ENCODE measurements at places on chromosomes 2 and 18.

- H3K27ac ChIP-seq = no peak overlapping the region
- no peaks in the 10 kb centered on the region for H3K4me1 ChIP-seq
- no peaks in the 10 kb centered on the region for H3K27me3 ChIP-seq
- H3K36me3 ChIP-seq = no peaks in the 10 kb centered on the region
- no peak for DNase-seq
- no peak overlapping the region for H3K4me3 ChIP-seq
Measured at GRCh38 chr2:217223222-217223930, 363.5 kb upstream of the TNP1 start.

DNA sequence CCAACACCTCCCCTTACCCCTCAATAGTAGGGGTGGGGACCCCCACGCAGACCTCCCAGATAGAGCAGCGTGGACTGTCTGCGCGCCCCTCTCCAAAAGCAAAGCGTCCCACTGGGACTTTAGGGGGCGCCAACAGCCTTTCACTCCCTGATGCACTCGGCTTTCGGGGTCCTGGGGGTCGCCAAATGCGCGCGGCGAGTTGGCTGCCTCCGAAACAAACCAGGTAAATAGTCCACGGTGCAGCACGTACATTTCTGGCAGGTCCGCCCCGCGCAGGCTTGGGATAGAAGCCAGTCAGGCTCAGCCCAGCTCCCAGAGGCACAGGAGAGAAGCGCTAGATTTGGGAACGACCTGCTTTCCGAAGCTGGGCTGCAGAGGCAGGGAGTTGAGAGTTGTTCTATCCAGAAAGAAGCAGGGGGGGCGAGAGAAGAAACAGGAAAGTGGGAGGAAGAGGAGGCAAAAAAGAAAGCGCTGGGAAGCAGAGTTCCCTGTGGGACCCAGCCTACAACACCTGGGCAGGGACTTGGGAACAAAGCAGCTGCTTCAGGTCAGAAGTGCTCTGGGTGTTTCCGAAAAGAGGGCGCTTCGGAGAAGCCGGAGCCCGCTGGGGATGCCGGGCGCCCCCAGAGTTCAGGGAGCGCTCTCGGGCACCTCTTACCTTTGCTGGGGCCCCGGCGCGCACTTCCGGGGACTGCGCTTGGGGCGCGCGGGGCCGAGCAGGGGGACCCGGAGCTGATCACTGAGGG, 544 bp downstream of the EVA1A start:
- H3K36me3 ChIP-seq = no peaks in the 10 kb centered on the region
- H3K4me3 ChIP-seq = peak overlapping the region; percentile 62
- H3K27ac ChIP-seq = no peak overlapping the region
- DNase-seq = peak; percentile 41
- H3K4me1 ChIP-seq = peaks cover 8% of the 10 kb centered on the region

DNA sequence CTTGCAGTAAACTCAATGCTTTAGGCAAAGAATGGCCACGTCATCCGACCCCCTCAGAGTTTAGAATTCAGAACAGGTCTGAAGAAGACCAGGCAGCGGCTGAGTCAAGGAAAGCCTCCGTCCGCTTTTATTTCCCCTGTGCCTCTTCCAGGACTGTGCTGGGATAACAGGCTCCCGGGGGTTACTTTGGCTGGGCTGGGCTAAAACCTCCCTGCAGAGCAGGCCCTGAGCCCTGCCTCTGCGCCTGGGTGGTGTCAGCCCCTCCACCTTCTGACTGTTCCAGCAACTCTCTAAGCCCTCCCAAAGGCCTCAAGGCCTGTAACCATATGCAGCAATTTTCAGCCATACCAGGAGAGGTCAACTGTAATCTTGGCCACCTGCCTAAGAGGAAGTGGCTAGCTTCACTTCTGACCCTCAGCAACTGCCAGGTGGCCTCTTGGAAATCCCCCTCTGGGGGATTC, 166.5 kb downstream of the RPIA start:
- H3K27me3 ChIP-seq = peaks cover 18% of the 10 kb centered on the region
- no peak for DNase-seq

DNA sequence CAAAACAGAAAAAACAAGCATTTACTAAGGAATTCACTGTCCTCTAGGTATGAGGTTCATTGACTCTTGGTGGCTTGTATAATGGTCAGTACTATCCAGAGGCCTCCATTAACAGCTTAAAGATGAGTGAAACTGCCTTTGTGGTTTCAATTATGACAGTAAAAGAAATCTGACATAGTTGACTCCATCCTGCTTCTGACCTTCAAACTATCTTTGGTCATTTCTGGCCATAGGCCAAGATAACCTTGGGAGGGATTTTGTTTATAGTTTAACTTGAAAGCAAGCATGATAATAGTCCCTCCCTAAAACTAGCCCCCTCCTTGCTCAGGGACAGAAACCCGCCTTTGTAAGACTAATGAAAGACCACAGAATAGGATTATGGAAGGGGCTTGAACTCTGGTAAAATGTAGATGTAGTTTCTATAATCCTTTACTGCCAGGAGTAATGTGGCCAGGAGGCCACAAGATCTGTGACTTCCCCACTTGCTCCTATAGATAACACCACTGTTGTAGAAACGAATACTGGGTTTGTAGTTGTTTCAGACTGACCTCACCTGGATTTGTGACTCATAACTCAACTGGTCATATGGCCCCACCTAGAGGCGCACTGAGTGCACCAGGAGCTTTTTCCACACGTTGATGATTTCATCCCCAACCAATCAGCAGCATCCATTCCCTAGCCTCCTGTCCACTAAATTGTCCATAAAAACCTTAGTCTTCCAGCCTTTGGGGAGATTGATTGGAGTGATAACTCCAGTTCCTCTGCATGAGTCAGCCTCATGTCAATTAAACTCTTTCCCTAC, 8.6 kb upstream of the PLEKHM3 start:
- H3K36me3 ChIP-seq = no peaks in the 10 kb centered on the region
- H3K4me1 ChIP-seq = no peaks in the 10 kb centered on the region
- no peak overlapping the region for H3K27ac ChIP-seq

Data from neuronal stem cell (in vitro differentiated cells).